ENCODE measurements at places on chromosomes 3 and 15.

GRCh38 chr3:106750092-106750491, 627.1 kb upstream of the CCDC54 start:
- no peak for DNase-seq

DNA sequence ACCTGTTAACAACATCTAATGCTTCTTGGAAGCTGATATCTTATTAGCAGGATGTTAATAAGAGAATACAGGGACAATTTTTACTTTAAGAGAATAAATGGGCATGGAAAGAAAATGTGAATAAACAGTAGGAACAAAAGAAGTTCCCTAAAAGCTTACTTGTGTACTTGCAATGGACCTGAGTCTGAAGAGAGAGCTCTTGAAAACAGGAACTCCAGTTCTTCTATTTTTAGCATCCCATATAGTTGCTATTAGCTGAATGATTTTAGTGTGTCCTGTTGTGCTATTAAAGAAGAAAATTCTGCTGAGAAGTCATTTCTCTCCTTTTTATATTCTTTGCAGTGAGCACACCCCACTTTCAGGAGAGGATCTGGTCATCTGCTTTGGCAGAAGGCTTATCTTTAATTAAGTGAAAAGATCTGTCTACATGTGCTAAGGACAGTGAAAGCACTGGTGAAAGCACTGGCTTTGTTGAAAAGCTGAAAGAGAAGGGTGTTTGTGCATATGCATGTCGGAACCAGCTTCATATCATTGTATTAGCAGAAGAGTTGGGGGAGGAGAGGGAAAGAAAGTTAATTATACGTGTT, 1.4 kb upstream of the ST3GAL6 start:
- DNase-seq: no peak

GRCh38 chr3:48440590-48440958, 517 bp downstream of the TMA7 start:
- DNase-seq: no peak

DNA sequence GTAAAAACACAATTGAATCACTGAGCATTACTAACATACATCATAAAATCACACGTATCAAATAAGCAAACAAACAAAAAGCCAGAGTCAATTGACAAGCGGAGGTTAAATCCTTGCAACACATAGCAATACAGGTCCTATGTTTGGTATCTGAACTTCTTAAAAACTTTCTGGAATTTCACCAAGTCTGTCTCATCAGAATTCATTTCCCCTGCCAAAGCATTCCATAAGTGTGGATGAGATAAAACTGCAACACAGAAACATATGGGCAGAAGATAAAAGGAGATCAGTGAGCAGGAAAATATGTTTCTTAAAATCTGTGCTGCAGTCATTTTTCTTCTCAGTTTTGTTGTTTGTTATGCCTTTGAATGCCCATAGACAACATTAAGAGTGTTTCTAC, 1155.5 kb downstream of the TBL1XR1 start:
- no peak for DNase-seq

GRCh38 chr3:70911719-70912118, 599.3 kb upstream of the MDFIC2 start:
- DNase-seq: no peak

- no peak for DNase-seq
These were observed 15.5 kb upstream of the SRP14 start for GRCh38 chr15:40054605-40054854.

GRCh38 chr3:113829576-113830354, 8.8 kb upstream of the GRAMD1C start:
- DNase-seq: no peak

- DNase-seq: no peak
These were observed 18.3 kb upstream of the BFSP2 start for GRCh38 chr3:133381346-133382109.

DNA sequence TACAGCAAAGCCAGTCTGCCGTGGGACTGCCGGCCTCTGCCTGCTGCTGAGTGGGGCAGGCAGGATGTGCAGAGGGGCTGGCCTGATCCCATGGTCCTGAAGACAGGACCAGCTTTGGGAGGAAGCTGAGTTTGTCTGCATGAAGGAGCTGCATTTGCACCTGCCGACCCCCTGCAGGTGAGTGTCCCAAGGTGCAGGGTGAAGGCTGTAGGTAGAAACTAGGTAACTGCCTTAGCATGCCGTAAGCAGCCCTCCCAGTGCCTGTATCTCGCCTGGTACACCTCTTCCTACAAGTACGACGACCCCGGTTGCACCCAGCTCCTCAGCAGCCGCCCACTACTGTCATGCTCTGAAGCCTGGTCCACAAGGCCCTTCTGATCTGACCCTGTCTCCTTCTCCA, 34.9 kb downstream of the AMOTL2 start:
- DNase-seq: no peak

DNA sequence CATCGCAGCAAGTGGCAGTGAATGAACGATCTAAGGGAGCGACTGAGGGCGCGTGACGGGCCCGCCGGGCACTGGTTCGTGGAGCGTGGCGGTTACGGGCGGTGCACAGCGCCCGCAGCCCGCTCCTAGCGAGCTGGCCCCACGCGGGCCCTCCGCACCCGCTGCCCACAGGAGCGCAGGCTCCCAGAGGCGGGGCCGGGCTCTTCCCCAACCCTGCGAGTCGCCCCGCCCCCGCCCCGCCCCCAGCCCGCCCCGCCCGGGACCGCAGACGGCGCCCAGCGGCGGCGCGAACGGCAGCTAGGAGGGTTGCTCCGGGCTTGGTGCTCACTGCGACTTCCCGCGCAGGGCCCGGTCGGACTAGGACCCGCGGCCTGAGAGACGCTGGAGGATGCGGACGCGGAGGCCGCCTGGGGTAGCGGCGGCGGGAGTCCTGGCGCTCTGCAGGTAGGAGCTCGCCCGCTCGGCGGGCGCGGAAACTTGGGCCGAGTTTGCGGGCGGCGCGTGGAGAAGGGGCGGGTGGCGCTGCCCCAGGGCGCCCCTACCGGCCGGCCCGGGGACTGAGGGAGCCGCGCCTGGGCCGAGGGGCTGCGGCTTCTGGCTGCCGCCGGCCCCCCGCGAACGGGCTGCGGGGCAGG, at the start of gene C15orf39:
C15orf39 (plus strand) TSS at position 267 of the 635 bp plus-strand sequence. CDS start 4,167 bp downstream, outside the sequence.
- peak; percentile 11 for DNase-seq

DNA sequence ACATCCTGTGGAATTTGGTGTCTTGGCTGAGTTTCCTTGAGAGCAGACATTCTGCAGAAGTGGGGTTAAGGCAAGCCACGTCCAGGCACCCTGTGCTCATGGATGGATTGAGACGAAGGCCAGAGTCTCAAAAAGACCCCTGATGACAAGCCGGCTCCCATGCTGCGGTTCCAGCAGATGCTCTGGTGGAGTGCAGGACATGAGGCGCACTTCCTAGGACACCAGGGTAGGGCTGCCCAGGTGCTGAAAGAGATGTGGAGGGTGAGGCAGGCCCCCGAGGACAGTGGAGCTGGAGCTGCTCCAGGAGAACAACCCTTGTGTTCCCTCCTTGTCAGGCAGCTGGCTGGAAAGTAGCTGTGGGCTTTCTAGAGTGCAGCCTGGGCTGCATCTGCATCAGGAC, 81.0 kb downstream of the ASB7 start:
- DNase-seq: no peak

- peak; percentile 8 for DNase-seq
These were observed 124.6 kb downstream of the AKAP13 start for GRCh38 chr15:85504749-85505676.

DNA sequence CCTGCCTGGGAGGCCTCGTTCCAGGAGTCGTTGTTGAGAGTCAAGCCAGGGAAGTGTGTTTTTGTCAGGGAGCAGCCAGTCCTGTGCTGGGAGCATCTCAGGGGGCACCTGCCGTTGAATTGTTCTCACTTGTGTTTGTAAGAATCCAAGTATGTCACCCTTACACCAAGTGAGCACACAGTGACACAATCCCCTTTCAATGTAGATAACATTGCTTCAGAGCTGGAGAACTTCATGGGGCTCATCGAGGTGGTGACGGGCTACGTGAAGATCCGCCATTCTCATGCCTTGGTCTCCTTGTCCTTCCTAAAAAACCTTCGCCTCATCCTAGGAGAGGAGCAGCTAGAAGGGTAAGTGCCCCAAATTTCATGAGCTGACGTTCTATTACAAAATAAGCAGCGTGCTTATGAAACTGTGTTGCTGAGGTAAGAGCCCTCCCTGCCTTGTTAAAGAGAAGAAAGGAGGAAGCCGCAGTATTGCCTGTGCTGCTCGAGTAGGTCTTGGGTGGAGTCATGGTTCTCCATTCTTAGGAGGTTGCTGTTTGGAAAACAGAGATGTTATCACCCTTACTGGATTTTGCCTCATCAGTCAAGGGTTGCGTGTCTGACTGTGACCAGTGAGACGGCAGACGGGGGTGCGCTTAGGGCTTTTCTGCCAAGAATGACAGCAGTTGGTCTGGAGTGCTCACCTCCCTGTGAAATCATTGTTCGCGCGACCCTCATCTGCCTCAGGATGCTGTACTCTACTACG, 108.1 kb downstream of the PGPEP1L start:
- DNase-seq: no peak

GRCh38 chr15:66957431-66957720, 108.0 kb upstream of the SMAD3 start:
- no peak for DNase-seq

GRCh38 chr15:82970078-82970686, 15.8 kb upstream of the RAMAC start:
- DNase-seq: no peak

All from NCI-H446 treated with DMSO at 0.1 percent for 48 hours (cell line).